NCI-H2081 treated with DMSO at 0.1 percent for 48 hours (cell line): ENCODE measurements at places on chromosomes 2 and 18.

GRCh38 chr18:48813833-48814489 lies 136.8 kb downstream of the SMAD7 start:
- DNase-seq: no peak

DNA sequence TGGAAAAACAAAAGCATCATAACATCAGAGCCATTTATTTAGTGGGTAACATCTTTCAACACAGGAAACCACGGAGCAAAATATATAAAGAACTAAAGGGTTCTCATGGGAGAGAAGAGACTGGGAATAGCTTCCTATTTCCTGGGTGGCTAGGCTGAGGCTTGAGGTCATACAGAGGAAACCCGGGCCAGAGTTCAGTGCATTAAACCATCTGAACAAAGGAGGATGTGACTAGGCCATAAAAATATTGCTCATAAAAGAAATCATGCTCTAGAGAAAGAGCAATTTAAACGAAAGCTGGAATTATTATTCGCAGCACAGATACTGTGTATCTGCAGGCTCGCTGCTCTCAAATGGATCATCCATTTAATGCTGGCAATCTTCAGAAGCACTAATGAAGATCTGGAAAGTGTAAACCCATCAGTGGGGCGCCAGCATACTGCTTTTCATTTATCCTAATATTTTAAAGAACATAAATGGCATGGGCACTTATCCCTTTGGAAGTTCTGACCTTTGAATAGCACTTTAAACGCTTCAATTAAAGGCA lies 83.3 kb downstream of the GALNT14 start:
- DNase-seq: no peak

GRCh38 chr2:204346906-204347305 lies 198.4 kb upstream of the PARD3B start:
- no peak for DNase-seq

- no peak for DNase-seq
Measured at GRCh38 chr2:153179808-153180207, 298.8 kb downstream of the RPRM start.

DNA sequence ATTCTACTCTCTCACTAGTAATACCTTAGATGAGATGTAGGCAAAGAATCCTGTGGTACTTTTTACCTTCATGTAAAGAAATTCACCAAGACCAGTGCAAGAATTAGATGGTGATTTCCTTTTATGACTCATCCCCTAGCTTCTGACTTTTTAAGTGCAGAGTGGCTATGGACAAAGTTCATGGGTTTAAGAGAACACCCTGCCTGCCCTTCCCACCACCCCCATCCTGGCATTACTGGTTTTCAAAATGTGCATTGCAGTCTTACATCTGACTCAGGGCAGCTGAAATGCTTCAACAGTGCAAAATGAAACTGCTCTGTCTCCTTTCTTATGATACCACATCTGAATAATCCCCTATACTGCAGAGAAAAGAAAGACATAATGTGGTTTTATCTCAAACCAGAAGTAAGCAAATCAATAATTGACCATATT lies 22.6 kb downstream of the MAIP1 start:
- DNase-seq: no peak
